ENCODE measurements at places on chromosomes 4 and X.
A peak's percentile ranks its signal among the peaks of the same experiment; 100 is the strongest.

GRCh38 chr4:176193938-176194337 is 1.4 kb downstream of the SPATA4 start:
- no peak for DNase-seq

DNA sequence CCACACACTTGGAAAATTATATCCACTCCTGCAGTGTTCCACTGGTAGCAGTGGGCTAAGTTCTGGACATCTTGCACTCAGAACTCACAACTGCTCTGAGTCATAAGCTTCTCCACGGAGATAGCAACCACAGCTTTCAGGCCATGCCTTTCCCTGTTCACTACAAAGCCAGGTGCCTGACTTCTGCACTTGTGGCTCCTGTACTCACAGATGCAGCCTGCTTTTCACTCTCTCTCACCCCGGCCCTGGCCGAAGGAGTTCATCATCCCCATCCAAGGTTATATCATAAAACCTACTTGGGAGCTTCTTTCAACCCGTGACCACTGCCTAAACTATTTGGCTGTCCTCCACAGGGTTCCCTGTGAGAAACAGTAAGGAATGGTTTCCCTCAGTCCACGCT is 999.4 kb downstream of the GLUD2 start:
- no peak for DNase-seq

GRCh38 chrX:151543706-151544105 is 19.8 kb upstream of the PASD1 start:
- no peak for DNase-seq

DNA sequence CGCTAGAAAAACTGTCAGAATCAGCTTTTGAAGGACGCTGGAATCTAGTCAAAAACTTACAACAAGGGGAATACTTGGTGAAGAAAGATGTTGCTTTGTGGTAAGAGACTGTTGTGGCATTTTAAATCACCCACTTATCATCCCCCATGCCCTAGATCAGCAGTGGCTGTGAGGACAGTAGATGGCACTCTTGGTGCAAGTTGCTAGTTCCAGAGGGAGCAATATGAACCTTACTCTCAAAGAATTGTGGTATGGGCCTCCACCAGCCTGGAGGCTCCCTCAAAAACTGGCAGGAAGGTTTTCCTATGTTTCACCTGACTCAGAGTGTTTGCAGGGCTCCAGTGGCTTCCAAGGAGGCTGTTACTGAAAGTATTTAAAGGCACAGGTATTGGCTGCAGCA is 37.7 kb upstream of the SLC16A2 start:
- peak; percentile 60 for DNase-seq

DNA sequence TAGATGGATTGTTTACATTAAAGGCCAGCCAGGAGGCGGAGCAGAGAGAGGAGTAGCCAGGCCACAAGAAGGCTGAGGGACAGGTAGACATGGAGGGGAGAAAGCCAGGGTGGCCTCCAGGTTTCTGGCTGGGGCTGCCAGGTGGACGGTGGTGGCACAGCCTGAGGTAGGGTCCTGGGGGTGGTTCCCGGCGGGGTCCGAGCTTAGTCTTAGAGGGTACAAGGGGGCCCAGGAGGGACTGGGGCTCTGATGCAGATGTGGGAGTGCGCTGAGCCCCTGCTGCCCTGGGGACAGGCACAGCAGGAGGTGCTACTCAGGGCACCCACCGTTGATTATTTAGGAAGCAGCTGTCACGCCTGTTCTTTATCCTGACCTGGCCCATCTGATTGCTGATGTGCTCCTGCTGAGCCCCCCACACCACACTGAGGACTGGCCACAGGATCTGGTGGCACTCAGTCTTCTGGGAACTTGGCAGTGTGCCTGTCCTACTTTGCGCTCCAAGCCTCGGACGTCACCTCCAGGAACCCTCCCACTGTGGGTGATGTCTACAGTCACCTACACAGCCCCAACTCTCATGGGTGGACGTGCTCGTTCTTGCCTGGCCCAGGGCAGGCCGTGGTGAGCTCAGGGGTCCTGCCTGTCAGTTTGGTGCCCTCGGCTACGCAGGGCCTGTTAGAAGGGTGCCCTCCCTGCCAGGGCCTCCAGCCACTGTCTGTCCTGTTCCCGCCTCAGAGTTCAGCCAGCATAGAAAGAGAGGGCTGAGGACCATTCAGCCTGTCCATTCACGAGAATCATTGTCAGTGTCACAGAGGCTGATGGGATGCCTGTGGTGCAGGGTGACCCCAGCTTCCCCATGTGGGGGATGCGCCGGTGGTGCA is 12.0 kb downstream of the WFS1 start:
- DNase-seq = no peak

- DNase-seq = no peak
These were observed 16.5 kb upstream of the RHOH start for GRCh38 chr4:40180356-40180755.
